K562 (cell line): ENCODE measurements at places on chromosomes 12 and 14.

DNA sequence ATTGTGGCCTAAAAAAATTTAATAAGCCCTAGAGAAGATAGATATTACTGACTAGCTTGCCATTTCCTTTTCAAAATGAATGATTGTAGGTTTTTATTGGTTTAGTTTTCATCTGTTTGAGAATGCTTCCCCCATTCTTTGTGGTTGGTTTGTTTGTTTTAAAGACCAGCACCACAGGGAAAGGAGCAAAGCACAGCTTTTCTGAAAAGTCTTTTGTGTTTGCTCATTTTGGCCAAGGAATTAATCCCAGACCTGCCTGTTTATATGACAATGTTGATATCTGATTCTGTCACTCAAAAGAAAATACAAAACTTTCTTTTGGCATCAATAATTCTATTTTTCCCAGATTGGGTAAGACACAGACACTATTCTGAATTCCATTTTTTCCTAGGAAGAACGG, 312.5 kb upstream of the FLRT2 start:
- no peaks in the 10 kb centered on the region for H3K36me3 ChIP-seq
- DNase-seq = no peak
- no peak overlapping the region for H3K27ac ChIP-seq

DNA sequence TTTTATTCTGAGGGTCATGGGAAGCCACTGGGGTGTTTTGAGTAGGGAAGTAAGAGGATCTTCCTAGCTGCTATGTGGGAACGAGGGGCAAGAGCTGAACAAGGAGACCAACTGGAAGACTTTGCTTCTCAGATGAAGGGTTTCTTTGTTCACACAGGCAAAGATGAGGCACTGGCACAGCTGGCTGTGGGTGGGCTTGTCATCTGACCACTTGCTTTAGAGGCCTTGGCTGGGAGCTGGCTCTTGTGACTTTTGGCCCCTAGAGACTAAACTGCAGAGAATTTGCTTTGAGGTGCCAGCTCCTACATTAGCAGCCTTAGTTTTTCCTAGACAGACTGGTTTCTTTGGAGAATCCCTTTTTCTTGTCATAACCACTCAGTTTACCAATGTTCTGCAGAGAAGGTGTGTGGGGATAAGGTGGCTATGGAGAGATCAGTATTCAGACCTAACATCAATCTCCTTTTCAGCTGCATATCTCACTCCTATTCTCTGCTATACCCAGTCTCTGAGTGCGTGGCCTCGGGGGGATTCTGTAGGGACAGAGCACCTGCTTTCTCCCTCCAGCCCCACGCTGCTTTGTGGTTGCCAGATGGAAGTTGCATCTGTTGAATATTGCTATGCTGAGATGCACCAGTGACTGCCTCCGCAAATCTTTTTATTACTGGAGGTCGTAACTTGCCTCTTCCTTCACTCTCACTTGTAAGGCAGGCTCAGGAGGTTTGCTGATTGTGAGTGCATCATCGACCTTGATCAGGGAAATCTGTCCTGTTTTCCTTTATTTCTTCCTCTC, 12.7 kb downstream of the PPP2R5C start:
- no peaks in the 10 kb centered on the region for H3K27me3 ChIP-seq
- H3K36me3 ChIP-seq = peaks cover 53% of the 10 kb centered on the region; the same call in 2 of the 3 replicates
- H3K27ac ChIP-seq = no peak overlapping the region
- no peak for DNase-seq
- no peak overlapping the region for H3K4me3 ChIP-seq
- peaks cover 5% of the 10 kb centered on the region; the same call in 1 of the 2 replicates for H3K4me1 ChIP-seq

- H3K36me3 ChIP-seq = no peaks in the 10 kb centered on the region
- no peak overlapping the region for H3K4me3 ChIP-seq
- DNase-seq = no peak
- no peak overlapping the region for H3K27ac ChIP-seq
- no peaks in the 10 kb centered on the region for H3K4me1 ChIP-seq
- H3K27me3 ChIP-seq = peaks cover 14% of the 10 kb centered on the region; the same call in 2 of the 3 replicates
These were observed 28.0 kb upstream of the DAAM1 start for GRCh38 chr14:59160506-59160905.

DNA sequence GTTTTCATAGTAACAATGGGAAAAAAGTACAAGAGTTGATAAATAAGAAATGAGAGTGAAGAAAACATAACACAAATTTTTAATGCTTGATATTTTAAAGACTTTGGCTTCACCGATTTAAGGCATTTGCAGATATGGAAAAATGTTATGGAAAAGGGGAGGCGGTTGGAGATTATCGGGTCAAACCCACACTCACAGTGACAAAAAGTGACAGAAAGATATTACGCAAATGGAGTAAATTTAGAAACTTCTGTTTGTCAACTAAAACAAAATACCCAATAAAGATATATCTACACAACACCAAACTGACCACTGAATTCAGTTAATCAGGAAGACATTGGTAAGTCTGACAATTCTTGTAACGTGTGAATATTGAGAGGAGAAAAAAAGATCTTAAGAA, 2.5 kb downstream of the PPP1R12A start:
- H3K27ac ChIP-seq = peak overlapping the region; percentile 97
- H3K27me3 ChIP-seq = no peaks in the 10 kb centered on the region
- H3K4me3 ChIP-seq = peak overlapping the region; percentile 91
- no peak for DNase-seq
- H3K4me1 ChIP-seq = peaks cover 3% of the 10 kb centered on the region; the same call in 1 of the 2 replicates

DNA sequence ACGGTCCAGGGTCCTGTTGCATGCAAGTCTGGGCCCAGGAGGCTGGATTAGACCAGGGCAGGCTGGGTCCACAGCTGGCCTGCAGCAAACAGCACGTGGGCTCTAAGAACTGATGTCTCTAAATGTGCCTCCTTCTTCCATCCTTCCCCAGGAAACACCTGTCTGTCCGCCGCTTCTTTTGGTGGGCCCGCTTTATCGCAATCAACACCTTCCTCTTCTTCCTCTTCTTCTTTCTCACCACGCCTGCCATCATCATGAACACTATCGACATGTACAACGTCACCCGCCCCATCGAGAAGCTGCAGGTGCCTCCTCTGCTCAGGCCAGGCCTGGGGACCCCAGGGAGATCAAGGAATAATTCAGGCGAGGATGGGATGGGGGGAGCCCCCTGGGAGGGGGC, 28.3 kb downstream of the NGB start:
- H3K27me3 ChIP-seq = no peaks in the 10 kb centered on the region
- no peaks in the 10 kb centered on the region; the same call in 1 of the 2 replicates for H3K4me1 ChIP-seq
- H3K27ac ChIP-seq = no peak overlapping the region
- H3K4me3 ChIP-seq = no peak overlapping the region
- no peak for DNase-seq

- no peak overlapping the region for H3K27ac ChIP-seq
- no peaks in the 10 kb centered on the region for H3K36me3 ChIP-seq
- peaks cover 61% of the 10 kb centered on the region for H3K27me3 ChIP-seq
- no peak for DNase-seq
- H3K4me3 ChIP-seq = no peak overlapping the region
These were observed 82.2 kb downstream of the GALNT9 start for GRCh38 chr12:132246997-132247717.

- H3K36me3 ChIP-seq = peaks cover 32% of the 10 kb centered on the region; the same call in 1 of the 3 replicates
- H3K4me3 ChIP-seq = no peak overlapping the region
- H3K27me3 ChIP-seq = no peaks in the 10 kb centered on the region
- H3K27ac ChIP-seq = no peak overlapping the region
- no peaks in the 10 kb centered on the region for H3K4me1 ChIP-seq
These were observed 46.9 kb downstream of the COCH start for GRCh38 chr14:30921305-30921704.

GRCh38 chr14:25041484-25041883, 8.5 kb downstream of the STXBP6 start:
- H3K4me1 ChIP-seq = no peaks in the 10 kb centered on the region; the same call in 1 of the 2 replicates
- H3K27ac ChIP-seq = no peak overlapping the region
